ENCODE measurements at places on chromosomes 3 and 15.

GRCh38 chr3:6180171-6180570 lies 680.7 kb upstream of the GRM7 start:
- no peak for DNase-seq

- DNase-seq: no peak
Measured at GRCh38 chr15:31508656-31509055, 182.0 kb downstream of the KLF13 start.

DNA sequence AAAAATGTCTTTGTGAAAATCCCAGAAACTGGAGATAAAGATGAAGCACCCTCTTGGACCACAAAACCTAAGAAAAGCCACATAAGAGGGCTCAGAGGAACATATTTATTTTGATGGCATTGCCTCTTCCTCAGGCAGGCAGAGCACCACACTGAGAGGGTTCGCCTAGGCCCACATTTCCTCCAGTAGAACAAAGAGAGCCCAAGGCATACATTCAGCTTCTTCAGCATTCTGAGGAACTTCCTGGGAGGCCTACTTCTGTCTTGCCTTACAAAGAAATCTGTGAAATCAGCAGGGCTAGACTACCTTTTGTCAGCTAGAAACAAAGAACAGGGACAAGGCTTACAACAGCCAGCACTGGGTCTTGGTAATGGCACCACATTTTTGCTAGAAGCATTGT lies 1325.3 kb downstream of the SI start:
- no peak for DNase-seq

GRCh38 chr15:84006421-84006820 lies 229.2 kb upstream of the GOLGA6L4 start:
- no peak for DNase-seq

DNA sequence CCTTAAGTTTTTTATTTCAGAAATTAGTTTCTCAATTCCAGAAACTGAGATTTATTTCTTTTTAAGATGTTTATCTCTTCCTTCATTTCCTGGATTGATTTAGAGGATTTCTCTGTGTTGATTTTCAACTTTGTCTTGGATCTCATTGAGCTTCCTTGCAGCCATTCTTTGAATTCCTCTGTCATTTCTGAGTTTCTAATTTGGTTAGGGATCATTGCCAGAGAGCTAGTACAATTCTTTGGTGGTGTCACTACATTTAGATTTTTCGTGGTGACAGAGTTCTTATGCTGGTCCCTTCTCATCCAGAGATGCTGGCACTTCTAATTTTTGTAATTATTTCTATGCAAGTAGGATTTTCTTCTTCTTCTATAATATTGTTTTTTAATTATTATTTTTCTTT lies 691.1 kb upstream of the NAALADL2 start:
- DNase-seq: no peak

DNA sequence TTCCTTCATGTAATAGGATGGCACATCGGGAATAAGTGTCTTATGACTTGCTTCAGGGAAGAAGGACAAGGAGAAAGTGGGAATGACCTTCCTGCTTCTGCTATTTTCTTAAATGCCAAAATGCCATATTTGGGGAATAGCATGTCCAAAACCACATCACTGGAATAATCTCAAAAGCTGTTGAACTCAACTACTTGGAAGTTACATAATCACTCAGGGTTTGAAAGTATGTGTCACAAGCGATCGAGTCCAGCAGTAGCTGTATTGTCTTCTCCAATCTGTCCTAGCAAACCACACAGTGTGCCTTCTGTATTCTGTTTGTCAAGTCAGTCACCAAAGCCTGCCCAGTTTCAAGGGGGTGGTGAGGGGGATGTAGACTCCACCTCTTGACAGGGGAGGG lies 58.3 kb upstream of the GADL1 start:
- DNase-seq: no peak

- no peak for DNase-seq
Measured at GRCh38 chr3:122674339-122674738, 6.3 kb upstream of the PARP14 start.

DNA sequence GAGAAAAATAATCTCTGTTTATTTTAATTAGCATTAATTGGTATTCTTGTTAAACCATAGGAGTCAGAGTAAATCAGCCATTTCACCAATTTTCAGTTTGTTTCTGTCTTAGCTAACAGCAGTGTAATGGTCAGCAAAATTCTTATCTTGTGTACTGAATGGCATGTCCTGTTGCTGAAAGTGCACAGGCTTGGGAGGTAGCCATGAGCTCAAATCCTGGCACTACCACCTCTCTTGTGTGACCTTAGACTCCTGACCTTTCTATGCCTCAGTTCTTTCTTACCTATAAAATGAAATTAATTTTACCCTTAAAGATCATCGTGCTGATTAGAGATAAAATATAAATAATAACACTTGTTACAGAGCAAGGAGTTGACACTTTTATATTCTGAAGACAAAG lies 35.8 kb downstream of the MLH1 start:
- DNase-seq: no peak

GRCh38 chr15:90819390-90819789 lies 49.0 kb upstream of the FURIN start:
- DNase-seq: no peak

DNA sequence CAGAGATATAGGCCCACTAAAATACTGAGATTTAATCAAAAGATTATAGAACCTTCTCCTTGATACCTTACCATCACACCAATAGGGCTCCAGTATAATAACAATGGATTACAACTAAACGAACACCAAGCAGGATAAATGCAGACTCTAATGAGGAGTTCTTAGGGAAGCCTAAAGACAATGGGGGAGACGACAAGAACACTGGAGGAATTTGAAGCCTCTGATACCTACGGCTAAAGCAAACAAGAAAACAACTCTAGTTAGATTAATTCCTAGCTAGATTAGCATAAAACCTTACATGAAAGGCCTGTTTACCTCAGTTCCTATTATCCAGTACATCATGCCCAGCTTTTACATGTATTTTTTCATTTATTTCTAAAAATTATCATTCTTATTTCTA lies 35.1 kb downstream of the NGLY1 start:
- no peak for DNase-seq

- peak; percentile 47 for DNase-seq
Measured at GRCh38 chr3:50971487-50971924, 296.8 kb downstream of the DOCK3 start.

- DNase-seq: no peak
Measured at GRCh38 chr3:149089395-149089794, 3.1 kb upstream of the HLTF start.

Data from activated CD4-positive, CD25-positive, alpha-beta regulatory T cell treated with anti-CD3 and anti-CD28 coated beads, Interleukin-2, amount 50 U/mL, for 16 hours (primary cell).